ENCODE measurements at places on chromosomes 4 and X.

GRCh38 chr4:137534516-137534915, 2.2 kb upstream of the PCDH18 start:
- no peak for DNase-seq

- DNase-seq, result no peak
Observed at GRCh38 chr4:105306158-105306781, 159.6 kb downstream of the TET2 start.

- DNase-seq, result no peak
Observed at GRCh38 chrX:115624916-115625315, 63.9 kb downstream of the PLS3 start.

DNA sequence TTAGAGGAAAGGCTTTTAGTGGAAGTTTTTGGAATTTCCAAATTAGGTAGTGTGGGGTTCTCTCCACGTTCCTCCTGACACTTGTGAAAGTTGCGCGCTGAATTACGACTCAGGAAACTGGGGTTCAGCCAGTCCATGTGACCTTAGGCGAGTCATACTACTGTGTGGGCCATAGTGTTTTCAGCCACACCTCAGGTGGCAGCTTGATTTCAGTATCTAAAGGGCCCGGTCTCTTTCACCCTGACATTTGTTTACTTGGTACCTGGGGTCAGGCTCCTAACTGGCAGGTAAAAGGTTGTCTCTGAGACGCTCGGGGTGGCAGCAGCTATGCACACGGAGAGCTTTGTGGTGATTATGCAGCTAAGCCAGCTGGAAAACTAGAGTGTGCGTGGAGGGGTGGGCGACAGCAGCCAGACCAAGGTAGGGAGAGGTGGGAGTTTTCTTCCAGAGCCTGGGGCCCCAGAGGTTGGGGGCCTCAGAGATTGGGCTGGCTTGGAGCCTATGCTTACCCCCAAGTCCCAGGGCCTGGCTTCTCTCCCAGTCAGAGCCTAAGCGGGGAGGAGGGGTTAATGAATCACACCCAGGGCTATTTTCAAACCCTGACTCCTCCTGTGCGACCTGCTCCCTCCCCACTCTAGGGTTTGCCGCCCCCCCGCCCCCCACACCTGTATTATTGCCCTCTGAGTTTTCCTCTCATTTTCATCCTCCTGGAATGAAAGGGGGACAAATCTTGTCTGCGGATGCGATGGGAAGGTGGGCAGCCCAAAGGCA, 47.2 kb downstream of the STARD8 start:
- no peak for DNase-seq

- DNase-seq, result no peak
Observed at GRCh38 chrX:44874420-44875184, 1.6 kb downstream of the KDM6A start.

- DNase-seq, result no peak
Observed at GRCh38 chr4:5355846-5356245, 304.6 kb downstream of the STK32B start.

- no peak for DNase-seq
Observed at GRCh38 chrX:30613721-30614120, 36.2 kb upstream of the TASL start.

GRCh38 chrX:101658661-101659491, 774 bp downstream of the ARMCX2 start:
- no peak for DNase-seq

- DNase-seq, result no peak
Observed at GRCh38 chr4:99832321-99832720, 15.7 kb downstream of the DAPP1 start.

DNA sequence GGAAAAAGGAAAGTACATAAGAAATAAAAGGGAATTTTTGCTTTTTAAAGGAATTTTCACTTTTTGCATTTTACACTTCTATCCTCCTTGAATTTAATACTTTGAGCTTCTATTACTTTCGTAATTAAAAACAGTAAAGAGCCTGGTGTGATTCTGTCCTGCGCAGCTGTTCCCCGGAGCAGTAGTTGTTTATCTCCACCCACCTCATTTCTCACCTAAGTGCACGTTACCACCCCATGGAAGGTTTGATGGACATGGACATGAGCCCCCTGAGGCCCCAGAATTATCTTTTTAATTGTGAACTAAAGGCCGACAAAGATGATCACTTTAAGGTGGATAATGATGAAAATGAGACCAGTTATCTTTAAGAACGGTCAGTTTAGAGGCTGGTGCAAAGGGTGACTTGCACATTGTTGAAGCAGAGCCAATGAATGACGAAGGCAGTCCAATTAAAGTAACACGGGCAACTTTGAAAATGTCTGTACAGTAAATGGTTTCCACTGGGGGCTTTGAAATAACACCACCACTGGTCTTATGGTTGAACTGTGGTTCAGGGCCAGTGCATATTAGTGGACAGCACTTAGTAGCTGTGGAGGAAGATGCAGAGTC, 52.1 kb upstream of the TEX13D start:
- no peak for DNase-seq

DNA sequence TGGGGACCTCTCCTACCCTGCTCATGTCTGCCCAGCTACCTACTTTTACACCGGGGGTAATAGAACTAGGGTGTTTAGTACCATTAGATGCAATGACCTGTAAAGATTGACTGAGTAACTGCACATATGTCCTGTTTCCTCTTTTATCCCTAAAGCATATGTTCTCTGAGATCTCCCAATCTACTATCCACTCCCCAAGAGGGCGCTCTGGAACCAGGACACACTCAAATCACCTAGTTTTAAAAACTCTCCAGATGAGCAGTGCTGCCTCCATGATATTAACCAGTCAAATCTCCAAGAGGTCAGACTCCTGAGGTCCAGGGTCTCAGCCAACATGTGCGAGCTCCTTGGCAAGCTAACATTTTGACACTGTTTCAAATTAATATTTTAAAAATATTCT, 87.0 kb upstream of the TSPAN5 start:
- no peak for DNase-seq

DNA sequence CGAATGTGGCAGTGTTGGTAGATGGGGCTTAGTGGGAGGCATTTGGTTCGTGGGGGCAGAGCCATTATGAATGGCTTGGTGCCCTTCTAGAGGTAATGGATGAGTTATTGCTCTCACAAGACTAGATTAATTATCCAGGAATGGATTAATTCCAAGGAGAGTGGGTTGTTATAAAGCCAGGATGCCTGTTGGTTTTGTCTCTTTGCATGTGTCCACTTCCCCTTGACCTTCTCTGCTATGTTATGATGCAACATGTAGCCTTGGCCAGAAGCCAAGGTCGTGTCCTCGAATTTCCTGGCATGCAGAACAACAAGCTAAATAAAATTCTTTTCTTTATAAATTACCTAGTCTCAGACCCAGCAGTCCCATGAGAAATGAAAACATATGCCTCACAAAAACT, 111.2 kb upstream of the PLS3 start:
- DNase-seq, result no peak

DNA sequence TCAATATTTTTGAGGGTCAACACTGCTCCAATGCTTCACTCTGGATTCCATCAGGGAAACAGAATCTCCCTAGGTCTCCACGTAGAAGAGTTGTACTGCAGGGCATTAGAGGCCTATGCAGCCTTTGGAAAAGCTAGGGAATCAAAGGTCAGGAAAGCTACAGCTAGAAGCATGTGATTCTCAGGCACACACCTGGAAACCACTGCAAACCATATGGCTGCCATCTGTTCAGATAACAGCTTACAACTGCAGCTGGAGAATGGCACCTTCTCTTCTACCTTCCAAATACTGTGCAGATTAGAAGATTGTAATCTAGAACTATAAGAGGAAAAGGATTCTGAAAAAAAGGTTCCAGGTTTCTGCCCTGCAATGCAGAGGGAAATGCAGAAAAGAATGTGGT, 60.6 kb downstream of the BTC start:
- DNase-seq, result no peak

GRCh38 chr4:141425124-141425523, 204.4 kb downstream of the ZNF330 start:
- no peak for DNase-seq

GRCh38 chr4:86976801-86977485, 42.1 kb downstream of the AFF1 start:
- no peak for DNase-seq

- no peak for DNase-seq
Observed at GRCh38 chr4:20839957-20840356, 139.7 kb downstream of the PACRGL start.

DNA sequence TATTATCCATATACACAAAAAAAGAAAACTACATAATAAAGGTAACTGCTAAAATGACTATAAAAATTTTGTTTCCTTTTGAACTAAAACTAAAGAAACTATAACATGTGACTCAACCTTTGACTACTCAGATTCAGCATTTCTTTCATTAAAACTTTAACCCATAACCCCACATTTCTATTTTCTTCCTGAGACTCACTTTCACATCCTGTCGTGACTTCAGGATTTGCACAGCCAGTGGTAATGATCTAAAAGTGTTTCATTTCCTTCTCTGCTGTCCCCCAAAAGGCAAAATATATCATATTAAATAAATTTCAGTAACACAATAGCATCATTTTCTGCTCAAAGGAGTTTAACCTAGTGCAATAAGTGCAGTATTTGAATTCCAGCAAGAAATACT, 1022.4 kb upstream of the DIAPH2 start:
- DNase-seq, result no peak

Data from cortex of kidney (tissue), 1 donor.